ENCODE measurements at places on chromosomes 4 and X.

- H3K27me3 ChIP-seq, result no peaks in the 10 kb centered on the region
- no peak for DNase-seq
- H3K36me3 ChIP-seq, result no peaks in the 10 kb centered on the region
- no peak overlapping the region for H3K27ac ChIP-seq
- no peak overlapping the region for H3K4me3 ChIP-seq
- H3K4me1 ChIP-seq, result no peaks in the 10 kb centered on the region
Observed at GRCh38 chr4:66906314-66906713, 639.0 kb downstream of the CENPC start.

DNA sequence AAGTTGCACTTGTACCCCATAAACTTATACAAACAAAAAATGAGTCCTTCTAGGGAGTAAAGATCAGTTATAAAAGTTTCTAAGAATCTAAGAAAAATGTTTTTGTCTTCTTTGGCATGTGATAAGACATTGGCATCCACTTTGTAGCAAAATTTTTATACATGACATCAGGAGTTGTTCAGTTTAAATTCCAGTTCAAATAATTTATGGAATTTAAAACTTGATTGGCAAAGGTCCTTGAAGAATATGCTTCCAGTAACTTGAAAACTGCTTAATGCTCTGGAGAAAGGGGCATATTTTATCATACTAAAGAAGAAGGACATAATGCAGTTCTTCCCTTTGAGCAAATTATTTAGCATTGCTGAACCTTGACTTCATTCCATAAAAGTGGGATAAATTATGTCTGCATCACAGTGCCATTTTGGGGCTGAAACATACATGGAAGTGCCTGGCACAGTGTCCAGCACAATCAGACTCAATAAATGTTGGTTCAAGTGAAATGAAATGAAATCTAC lies 163.3 kb upstream of the IL15 start:
- DNase-seq, result no peak
- H3K36me3 ChIP-seq, result no peaks in the 10 kb centered on the region
- H3K4me1 ChIP-seq, result no peaks in the 10 kb centered on the region
- no peak overlapping the region for H3K27ac ChIP-seq
- no peaks in the 10 kb centered on the region for H3K27me3 ChIP-seq

DNA sequence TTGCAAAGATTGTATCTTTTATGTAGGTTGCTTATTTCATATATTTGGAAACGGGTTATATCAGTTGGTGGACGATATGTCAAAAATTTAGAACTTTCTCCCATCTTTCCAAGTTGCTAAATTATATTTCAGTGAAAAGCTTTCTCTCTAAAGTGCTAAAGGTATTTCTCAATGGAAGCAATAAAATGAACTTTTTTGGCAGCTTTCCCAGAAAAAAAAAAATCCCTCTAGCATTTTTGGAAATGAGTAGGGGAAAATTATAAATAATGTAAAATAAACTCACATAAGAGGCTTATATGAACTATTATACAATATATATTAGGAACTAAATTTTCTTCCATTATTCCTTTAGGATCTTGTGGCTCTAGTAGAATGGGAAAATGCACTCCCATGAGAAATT lies 152.2 kb downstream of the GRID2 start:
- no peak for DNase-seq
- no peak overlapping the region for H3K27ac ChIP-seq
- H3K27me3 ChIP-seq, result no peaks in the 10 kb centered on the region
- no peaks in the 10 kb centered on the region for H3K36me3 ChIP-seq

DNA sequence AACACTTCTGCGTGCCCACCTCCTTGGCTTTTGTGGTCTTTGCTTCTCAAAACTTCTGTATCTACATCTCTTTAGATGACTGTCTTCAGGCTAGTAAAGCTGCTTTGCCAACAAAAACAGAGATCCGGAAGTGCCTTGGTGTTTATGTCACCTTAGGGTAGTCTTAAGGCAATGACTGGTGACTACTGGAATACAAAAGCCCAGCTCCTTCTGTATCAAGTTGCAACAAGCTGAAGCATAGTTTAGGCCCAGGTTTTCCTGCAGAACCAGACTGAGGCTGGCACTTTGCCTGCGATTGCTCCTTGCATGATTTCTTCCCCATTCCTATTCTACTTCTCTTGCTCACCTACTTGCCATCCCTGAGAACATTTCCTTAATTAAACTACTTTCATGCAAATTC lies 333.8 kb downstream of the DMD start:
- DNase-seq, result no peak
- H3K4me3 ChIP-seq, result no peak overlapping the region
- H3K36me3 ChIP-seq, result no peaks in the 10 kb centered on the region

DNA sequence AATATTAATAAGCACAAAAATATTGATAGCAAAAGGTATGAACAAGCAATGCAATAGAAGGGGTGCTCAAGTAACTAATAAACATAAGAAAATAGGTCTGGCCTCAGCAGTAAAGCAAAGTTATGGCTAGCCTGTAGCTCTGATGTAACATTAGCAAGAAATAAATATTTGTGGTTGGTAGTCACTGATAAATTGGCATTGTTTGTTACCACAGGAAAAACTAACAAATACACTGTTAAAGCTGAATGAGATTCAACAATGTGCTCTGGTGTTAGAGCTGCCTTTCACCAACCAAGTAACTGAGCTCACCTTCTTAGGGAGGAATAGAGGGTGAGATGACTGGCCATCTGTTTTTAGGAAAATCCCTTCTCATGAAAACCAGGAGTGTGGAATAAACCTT lies 71.4 kb downstream of the AREG start:
- H3K4me3 ChIP-seq, result no peak overlapping the region
- no peaks in the 10 kb centered on the region for H3K36me3 ChIP-seq
- H3K27me3 ChIP-seq, result no peaks in the 10 kb centered on the region
- no peak overlapping the region for H3K27ac ChIP-seq

DNA sequence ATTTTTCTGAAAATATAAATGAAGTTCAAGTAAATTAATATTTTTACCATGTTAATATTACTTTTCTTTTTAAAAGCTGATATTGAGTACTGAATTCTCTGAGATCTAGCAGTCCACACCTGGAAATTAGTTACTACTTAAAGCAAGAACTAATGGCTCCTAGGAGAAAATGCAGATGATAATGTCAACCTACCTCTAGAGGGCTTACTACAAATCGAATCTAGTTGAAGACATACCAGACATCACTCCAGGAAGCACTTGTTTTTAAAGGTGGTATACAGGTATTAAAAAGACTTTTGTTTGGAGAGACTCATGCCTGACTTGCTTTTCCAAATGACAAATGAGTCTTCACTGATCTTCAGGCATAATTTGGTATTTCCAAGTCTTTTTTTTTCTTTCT lies 516.4 kb upstream of the BOD1L1 start:
- no peaks in the 10 kb centered on the region for H3K36me3 ChIP-seq
- peaks cover under 1% of the 10 kb centered on the region for H3K4me1 ChIP-seq
- H3K4me3 ChIP-seq, result no peak overlapping the region

DNA sequence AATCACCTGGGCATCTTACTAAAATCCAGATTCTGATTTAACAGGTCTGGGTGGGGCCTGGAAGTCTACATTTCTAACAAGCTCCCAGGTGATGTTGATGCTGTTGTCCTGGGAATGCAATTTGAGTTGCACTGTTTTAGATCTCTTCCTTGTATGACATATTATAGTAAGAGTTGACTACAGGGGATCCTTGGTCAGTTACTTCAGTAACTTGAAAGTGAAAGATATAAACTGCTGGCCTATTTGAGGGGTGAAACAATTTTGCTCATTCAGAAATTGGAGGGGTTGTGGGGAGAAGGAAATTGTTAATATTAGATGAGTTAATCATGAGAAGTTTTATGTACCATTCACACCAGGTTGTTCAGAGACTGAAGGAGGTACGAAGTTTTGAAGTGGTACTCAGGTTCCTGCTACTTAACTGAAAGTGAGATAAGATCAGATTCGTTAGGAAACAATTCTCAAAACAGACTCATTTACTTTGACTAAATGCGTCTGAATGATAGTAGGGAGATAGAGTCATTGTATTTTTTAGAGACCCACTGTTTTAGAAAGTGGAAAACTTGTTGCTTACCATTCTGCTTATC lies 12.5 kb downstream of the SH2D1A start:
- DNase-seq, result no peak
- H3K36me3 ChIP-seq, result no peaks in the 10 kb centered on the region
- H3K4me1 ChIP-seq, result no peaks in the 10 kb centered on the region
- H3K27me3 ChIP-seq, result no peaks in the 10 kb centered on the region

DNA sequence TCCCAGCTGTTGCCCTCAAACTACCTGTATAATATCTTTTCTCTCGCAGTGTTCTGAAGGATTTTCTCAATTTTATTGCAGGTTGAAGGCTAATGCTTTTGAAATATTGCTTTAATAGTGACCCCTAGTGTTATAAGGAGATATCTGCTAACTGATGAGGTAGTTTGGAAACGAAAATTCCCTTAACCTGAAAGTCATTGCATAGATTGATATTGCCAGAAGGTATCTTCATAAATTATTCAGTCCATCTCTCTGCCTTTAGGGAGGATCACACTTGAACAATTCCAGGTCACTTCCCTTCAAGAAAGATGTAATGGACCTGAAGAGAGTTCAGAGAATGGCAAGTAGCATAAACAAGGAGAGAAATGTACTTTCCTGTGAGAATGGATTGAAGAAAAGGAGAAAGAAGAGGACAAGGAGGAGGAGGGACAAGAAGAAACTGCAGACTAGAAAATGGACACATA lies 44.1 kb downstream of the TIGD4 start:
- H3K4me1 ChIP-seq, result peaks cover 16% of the 10 kb centered on the region
- no peak for DNase-seq
- H3K27ac ChIP-seq, result no peak overlapping the region
- no peaks in the 10 kb centered on the region for H3K36me3 ChIP-seq
- peaks cover 3% of the 10 kb centered on the region for H3K27me3 ChIP-seq

DNA sequence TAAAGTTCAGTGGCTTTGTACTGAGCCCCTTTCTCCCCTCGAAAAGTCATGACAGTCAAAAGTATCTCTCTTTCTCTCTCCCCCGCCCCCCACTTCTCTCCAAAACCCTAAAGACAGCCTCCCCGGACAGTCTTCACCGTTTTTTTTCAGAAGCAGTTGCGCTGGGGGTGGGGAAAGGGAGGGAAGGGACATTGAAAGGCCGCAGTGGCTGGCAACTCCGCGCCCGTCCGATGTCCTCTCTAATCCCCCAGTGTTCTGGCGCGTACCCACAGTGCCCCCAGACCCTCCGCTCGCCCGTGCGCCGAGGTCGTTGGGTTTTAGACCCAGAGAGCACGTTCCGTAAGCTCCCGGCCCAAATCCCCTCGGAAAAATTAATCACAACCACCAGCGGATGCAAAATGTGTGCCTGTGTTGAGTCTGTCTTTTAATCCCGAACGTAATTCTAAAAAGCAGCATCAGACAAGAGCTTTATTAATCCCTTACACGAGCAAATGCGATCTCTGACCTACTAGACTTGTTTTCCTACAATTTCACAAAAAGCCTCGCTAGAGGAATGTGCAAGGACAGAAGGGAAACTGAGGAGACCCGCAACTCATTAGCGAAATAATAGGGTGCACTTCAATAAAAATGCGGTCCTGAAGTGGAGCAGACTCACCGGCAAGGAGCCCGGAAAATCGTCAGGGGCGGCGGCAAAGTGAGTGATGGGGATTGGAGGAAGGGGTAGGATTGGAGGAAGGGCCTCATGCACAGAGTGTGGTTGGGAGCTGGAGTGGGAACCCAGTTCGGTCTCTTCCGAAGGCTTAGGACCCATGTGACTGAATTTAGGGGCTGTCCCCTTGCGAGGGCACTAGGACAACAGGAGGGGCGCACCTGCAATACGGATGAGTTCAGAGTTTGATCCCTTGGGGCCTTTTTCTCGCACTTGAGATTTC lies 12.2 kb upstream of the PRDM8 start:
- no peak for DNase-seq
- no peaks in the 10 kb centered on the region for H3K27me3 ChIP-seq
- H3K4me3 ChIP-seq, result peak overlapping the region; percentile 93
- peak overlapping the region; percentile 94 for H3K27ac ChIP-seq

DNA sequence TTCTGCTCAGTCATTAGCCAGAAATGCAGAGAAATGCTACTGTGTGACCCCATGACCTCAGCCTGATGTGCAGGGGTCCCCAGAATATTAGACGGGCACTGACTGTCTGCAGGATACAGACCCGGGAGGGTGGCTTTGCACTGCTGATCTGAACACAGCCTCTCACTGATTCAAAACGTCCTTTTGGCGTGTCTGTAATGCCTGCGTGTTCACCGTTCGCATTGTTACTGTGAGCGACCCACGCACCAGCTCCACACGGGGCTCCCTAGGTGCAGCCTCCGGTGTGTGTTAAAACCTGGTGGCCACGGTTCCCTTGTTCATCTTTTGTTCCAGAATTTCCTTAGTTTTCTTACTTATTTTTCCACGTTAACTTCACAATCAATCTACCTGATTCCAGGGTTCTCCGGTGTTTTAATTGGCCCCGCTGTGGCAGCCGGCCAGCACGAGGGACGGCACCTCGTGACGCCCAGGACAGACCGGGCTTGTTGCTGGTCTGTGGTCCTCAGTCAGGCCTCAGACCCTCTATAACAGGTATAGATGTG lies 32.0 kb upstream of the SPON2 start:
- H3K4me1 ChIP-seq, result peaks cover 17% of the 10 kb centered on the region
- peak overlapping the region; percentile 42 for H3K27ac ChIP-seq
- H3K27me3 ChIP-seq, result no peaks in the 10 kb centered on the region
- peaks cover 31% of the 10 kb centered on the region for H3K36me3 ChIP-seq

DNA sequence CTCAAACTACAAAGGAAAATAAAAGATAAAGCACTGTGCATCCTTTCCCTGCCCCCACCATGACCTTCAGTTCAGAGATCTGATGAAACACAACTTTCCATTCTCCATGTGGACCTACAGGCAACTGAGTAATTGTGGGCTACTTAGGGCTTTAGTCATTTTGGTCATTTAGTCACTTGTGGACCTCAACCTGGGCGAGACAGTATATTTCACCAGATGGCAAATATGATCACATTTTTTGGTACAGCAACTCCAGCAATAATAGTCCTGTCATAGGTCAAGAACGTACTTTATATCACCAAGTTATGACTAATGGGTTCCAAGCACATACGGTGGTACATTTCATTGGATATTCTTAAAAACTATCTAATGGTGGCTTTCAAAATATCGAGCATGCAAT lies 141.2 kb downstream of the PDGFC start:
- DNase-seq, result no peak
- H3K4me3 ChIP-seq, result no peak overlapping the region
- no peaks in the 10 kb centered on the region for H3K27me3 ChIP-seq
- no peaks in the 10 kb centered on the region for H3K4me1 ChIP-seq
- no peaks in the 10 kb centered on the region for H3K36me3 ChIP-seq
- H3K27ac ChIP-seq, result no peak overlapping the region

DNA sequence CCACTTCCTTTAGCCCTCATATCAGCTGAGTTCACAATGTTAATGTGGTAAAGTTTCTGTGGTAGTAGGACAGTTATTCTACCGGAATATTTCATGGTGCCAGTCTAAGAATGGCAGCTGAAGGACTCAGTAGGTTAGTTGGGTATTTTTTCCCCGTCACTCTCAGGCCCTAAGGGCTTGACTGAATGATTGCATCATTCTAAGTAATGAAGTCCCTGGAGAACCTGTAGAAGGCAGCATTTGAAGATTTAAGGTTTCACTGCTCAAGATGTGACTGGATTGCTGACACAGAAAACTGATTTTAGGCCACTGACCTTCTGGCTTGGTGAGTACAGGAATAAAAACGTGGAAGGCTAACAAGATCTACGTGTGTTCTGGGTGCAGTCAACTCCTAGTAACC lies 657.3 kb downstream of the PCDH19 start:
- no peak overlapping the region for H3K4me3 ChIP-seq
- no peaks in the 10 kb centered on the region for H3K4me1 ChIP-seq
- no peak overlapping the region for H3K27ac ChIP-seq

GRCh38 chrX:24619647-24620046 lies 27.5 kb downstream of the PCYT1B start:
- DNase-seq, result no peak
- H3K4me3 ChIP-seq, result no peak overlapping the region
- no peaks in the 10 kb centered on the region for H3K36me3 ChIP-seq
- H3K27ac ChIP-seq, result no peak overlapping the region
- H3K4me1 ChIP-seq, result no peaks in the 10 kb centered on the region
- peaks cover 12% of the 10 kb centered on the region for H3K27me3 ChIP-seq

Data from stimulated activated naive B cell treated with anti-CD40 and anti-IgM and Interleukin-4, amounts not matched to agents 10 μg/mL and 1 μg/mL and 100 μg/mL, for 72 hours (primary cell).